ENCODE measurements at places on chromosomes 16 and 17. TPM values are rescaled to one million over a fixed set of nuclear protein-coding genes. Genes with fewer than 3 reads are reported as not detected.
A peak's percentile ranks its signal among the peaks of the same experiment; 100 is the strongest.

- no peak overlapping the region for H3K4me3 ChIP-seq
- no peaks in the 10 kb centered on the region for H3K27me3 ChIP-seq
- no peaks in the 10 kb centered on the region for H3K36me3 ChIP-seq
- peak overlapping the region; percentile 57 for H3K27ac ChIP-seq
- peaks cover 32% of the 10 kb centered on the region for H3K4me1 ChIP-seq
These were observed 81.1 kb downstream of the FTO start for GRCh38 chr16:53785044-53785443.

- DNase-seq: no peak
- no peak overlapping the region for H3K27ac ChIP-seq
- H3K36me3 ChIP-seq: peaks cover 4% of the 10 kb centered on the region
- peaks cover 12% of the 10 kb centered on the region for H3K4me1 ChIP-seq
- H3K27me3 ChIP-seq: no peaks in the 10 kb centered on the region
These were observed 40.2 kb downstream of the REXO5 start for GRCh38 chr16:20846551-20846950.

GRCh38 chr17:68853439-68853838, 101.8 kb downstream of the ABCA8 start:
- H3K4me3 ChIP-seq: no peak overlapping the region
- DNase-seq: no peak
- no peak overlapping the region for H3K27ac ChIP-seq
- no peaks in the 10 kb centered on the region for H3K27me3 ChIP-seq
- H3K36me3 ChIP-seq: no peaks in the 10 kb centered on the region

GRCh38 chr17:36117505-36118382, 14.1 kb downstream of the CCL4 start:
- H3K4me1 ChIP-seq: no peaks in the 10 kb centered on the region
- H3K27me3 ChIP-seq: no peaks in the 10 kb centered on the region
- H3K27ac ChIP-seq: no peak overlapping the region
- no peak for DNase-seq
- H3K4me3 ChIP-seq: no peak overlapping the region
- H3K36me3 ChIP-seq: no peaks in the 10 kb centered on the region

DNA sequence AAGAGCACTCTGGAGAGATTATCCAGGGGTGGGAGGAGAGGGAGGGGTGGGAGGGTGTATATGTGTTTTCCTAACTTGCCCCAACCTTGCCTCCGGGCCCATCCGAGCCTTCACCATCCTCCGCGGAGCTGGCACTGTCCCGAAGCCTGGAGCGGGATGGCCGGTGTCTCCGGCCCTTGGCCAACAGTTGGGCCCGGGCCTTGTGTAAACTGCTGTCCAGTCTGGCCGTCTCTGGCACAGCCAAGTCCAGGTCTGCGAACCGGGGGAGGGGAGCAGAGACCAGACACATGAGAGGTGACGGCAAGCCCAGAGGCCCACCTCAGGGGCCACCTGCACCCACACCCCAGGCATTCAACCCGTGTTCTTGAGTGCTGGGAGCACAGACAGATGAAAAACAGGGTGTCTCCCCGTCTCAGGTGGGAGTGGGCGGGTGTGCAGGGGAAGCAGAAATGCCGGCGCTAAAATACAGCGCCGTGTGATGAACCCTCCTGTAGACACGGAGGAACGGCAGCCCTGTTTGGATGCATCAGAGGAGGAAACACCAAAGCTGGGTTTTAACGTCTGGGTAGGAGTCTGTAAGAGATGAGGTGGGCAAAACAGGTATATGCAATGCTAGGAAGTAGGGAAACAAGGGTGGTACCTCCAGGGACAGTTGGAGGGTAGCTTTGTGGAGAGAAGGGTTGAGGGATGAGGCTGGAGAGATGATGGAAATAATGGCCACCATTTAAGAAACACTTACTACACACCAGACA, 11.7 kb downstream of the SAMD14 start:
- no peaks in the 10 kb centered on the region for H3K27me3 ChIP-seq
- H3K4me3 ChIP-seq: no peak overlapping the region
- no peaks in the 10 kb centered on the region for H3K36me3 ChIP-seq
- no peak overlapping the region for H3K27ac ChIP-seq
- DNase-seq: no peak

GRCh38 chr17:7887038-7887481, 1.5 kb upstream of the CHD3 start:
- H3K27ac ChIP-seq: peak overlapping the region; percentile 96
- H3K4me3 ChIP-seq: peak overlapping the region; percentile 63
- no peak for DNase-seq
- peaks cover 34% of the 10 kb centered on the region for H3K4me1 ChIP-seq
- no peaks in the 10 kb centered on the region for H3K27me3 ChIP-seq

GRCh38 chr16:52254746-52255145, 292.2 kb downstream of the TOX3 start:
- no peaks in the 10 kb centered on the region for H3K27me3 ChIP-seq
- no peak for DNase-seq
- no peaks in the 10 kb centered on the region for H3K4me1 ChIP-seq
- H3K27ac ChIP-seq: no peak overlapping the region

- peaks cover 13% of the 10 kb centered on the region for H3K4me1 ChIP-seq
- no peak overlapping the region for H3K4me3 ChIP-seq
- no peaks in the 10 kb centered on the region for H3K36me3 ChIP-seq
- no peak overlapping the region for H3K27ac ChIP-seq
These were observed 47.7 kb downstream of the ZFHX3 start for GRCh38 chr16:73000020-73000906.

DNA sequence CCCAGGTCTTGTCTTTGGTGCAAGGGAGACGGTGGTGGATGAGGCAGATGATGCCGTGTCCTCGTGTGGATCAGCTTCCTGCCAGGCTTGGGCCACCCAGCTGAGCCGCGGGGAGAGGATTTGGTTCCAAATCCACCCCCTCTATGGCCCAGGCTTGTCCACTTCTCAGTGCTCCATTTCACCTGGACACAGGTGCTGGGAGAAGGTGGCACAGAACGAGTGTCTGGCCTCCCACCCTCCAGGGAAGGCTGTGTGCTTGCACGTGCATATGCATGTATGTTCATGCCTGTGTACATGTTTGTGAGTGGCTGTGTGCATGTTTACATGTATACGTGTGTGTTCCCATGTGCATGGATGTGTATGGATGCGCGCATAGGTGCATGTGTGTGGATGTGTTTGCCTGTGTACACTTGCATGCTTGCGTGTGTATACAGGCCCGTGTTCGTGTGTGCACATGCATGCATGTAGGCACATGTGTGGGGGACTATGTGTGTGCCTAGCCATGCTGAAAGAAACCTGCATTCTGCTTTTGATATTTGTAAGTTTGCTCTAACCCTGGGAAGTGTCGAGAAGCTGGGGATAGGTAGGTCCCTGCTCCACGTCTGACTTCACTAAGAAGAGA, 196.3 kb downstream of the IRF8 start:
- no peaks in the 10 kb centered on the region for H3K36me3 ChIP-seq
- H3K4me1 ChIP-seq: no peaks in the 10 kb centered on the region
- DNase-seq: no peak

DNA sequence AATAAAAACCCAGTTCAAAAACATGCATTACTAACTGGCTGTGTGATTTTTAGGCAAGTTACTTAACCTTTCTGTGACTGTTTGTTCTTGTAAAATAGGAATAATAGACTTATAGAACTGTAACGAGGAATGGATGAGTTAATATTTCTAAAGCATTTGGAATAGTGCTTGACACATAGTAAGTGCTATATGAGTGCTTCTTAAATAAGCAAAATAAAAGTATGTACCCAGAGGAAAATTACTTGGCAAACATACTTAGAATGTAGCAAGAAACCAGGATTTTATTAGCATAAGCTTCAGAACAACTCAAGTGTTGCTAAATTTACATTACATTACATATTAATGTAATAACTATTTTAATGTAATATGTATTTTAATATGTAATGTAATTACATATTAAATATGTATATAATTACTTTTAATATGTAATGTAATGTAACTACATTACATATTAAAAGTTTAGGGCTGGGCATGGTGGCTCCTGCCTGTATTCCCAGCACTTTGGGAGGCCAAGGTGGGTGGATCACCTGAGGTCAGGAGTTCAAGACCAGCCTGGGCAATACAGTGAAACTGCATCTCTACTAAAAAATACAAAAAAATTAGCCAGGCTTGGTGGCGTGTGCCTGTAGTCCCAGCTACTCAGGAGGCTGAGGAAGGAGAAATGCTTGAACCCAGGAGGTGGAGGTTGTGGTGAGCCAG, 14.2 kb downstream of the NFAT5 start:
- no peak for DNase-seq
- no peak overlapping the region for H3K4me3 ChIP-seq
- no peaks in the 10 kb centered on the region for H3K27me3 ChIP-seq
- peaks cover 25% of the 10 kb centered on the region for H3K4me1 ChIP-seq
- H3K27ac ChIP-seq: no peak overlapping the region

DNA sequence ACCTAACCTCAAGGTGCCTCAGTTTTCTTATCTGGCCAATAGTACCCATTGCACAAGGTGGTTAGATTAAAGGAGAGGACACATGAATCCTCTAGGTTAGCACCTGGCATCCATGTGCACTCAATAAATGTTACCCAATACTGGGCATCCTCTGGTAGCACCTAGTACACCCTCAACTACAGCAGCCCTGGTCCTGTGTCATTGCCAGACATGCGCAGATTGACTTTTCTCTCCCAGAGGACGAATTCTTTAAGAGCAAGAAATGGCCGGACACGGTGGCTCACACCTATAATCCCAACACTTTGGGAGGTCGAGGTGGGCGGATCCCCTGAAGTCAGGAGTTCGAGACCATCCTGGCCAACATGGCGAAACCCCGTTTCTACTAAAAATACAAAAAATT, 7.3 kb downstream of the DUSP3 start:
- DNase-seq: no peak
- no peak overlapping the region for H3K27ac ChIP-seq
- no peaks in the 10 kb centered on the region for H3K36me3 ChIP-seq
- no peaks in the 10 kb centered on the region for H3K27me3 ChIP-seq
- H3K4me1 ChIP-seq: no peaks in the 10 kb centered on the region
- H3K4me3 ChIP-seq: no peak overlapping the region

DNA sequence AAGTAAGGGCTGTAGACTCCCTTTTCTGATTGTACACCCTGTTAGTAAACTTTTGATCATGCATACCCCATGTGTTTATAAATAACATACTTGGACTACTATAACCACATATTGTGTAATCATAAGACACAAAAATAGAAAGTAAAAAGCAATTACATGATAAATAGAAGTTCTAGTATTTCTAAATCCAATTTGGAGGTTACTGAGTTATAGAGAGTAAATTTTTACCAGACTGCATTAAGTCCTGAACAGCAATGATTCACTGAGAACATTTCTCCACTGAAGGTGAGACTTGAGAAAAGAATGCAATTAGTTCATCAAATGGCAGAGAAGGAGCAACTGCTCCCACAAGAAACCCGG, 7.7 kb upstream of the TBKBP1 start:
- peaks cover 19% of the 10 kb centered on the region for H3K36me3 ChIP-seq
- no peak overlapping the region for H3K27ac ChIP-seq
- peaks cover 22% of the 10 kb centered on the region for H3K4me1 ChIP-seq
- no peaks in the 10 kb centered on the region for H3K27me3 ChIP-seq
- H3K4me3 ChIP-seq: no peak overlapping the region

DNA sequence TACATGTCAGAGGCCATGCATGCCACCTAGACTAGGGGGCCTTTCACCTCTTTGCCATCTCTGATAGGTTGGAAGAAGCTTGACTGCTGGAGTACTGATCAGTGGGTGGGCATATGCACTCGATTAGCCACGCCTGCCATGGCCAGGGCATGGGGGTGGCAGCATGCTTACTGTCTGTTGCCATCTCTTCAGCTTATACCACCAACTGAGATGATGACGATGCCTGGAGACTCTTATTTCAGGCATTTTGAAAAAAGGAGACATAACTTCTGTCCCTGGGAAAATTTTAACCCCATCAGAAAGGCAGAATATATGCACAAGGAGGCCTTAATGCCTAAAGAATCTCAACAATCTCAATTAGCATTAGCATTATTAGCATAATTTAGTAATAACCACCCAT, 60.8 kb downstream of the MSI2 start:
- DNase-seq: no peak
- no peaks in the 10 kb centered on the region for H3K4me1 ChIP-seq
- no peak overlapping the region for H3K27ac ChIP-seq
- no peaks in the 10 kb centered on the region for H3K36me3 ChIP-seq
- H3K27me3 ChIP-seq: no peaks in the 10 kb centered on the region

- H3K27me3 ChIP-seq: no peaks in the 10 kb centered on the region
- no peaks in the 10 kb centered on the region for H3K36me3 ChIP-seq
- no peak overlapping the region for H3K4me3 ChIP-seq
- DNase-seq: no peak
- H3K27ac ChIP-seq: no peak overlapping the region
These were observed 225.6 kb downstream of the MSI2 start for GRCh38 chr17:57481910-57482391.

DNA sequence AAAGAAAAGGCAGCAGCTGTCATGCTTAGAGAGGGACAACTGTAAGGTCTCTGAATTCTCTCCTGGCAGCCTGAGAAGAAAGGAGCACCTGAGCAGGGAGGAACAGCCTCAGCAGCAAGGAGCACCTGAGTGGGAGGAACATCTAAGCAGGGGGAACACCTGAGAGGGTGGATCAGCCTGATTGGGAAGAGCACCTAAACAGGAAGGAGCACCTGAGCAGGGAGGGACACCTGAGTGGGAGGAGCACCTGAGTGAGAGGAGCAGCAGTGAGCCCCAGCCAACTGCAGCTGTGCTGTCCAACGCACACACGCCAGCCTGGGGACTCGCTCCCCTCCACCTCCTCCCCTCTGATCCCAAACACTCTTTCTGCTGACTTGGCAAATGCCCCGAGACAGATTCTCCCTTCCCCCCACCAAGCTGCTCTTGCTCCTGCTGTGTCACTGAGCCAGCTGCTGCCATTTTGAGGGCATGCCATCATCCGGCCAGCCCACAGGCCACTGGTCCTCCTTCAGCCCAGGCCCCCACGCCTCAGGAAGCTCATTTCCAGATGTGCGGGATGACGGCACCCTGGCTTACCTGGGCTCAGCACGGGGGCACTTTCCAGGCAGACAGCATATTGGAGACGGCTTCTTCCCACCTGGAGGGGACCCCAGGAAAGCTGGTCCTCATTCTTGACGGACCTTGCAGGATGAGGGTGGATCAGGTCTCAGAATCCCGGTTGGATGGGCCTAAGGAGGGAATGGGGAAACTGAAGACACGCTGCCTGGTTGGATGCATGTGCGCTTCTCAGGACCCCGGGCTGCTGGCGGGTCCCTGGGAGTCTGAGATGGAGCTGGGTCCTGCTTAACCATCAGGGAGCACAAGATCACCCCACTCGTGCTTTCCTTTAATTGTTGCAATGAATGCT, 57.7 kb upstream of the RBFOX3 start:
- H3K4me1 ChIP-seq: no peaks in the 10 kb centered on the region
- no peak overlapping the region for H3K4me3 ChIP-seq
- H3K36me3 ChIP-seq: no peaks in the 10 kb centered on the region

DNA sequence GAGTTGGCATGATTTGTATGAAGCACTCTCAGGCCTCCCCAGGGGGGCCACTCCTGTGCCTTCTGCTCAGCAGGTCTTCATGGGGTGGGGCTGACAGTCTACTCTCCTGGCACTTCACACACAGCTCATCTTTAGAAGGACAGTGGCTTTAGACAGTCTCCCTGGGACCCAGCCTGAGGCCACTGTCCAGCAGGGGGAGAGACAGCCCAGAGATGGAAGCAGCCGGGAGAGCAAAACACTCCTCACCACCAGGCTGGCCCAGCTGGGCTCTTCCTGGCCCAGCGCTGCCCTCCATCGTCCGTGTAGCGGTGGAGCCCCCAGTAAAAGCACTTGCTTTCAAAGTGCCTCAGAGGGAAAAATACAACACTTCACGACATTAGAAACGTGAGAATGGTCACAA, 62.0 kb upstream of the CRHR1 start:
- DNase-seq: no peak
- no peaks in the 10 kb centered on the region for H3K36me3 ChIP-seq
- no peaks in the 10 kb centered on the region for H3K27me3 ChIP-seq
- no peak overlapping the region for H3K4me3 ChIP-seq
- peaks cover 3% of the 10 kb centered on the region for H3K4me1 ChIP-seq

The KCNG4 gene
- total RNA-seq: not detected

The RCVRN gene
- total RNA-seq: not detected

The GALR2 gene
- total RNA-seq: 0.41 TPM

The CAVIN1 gene
- 315 TPM for total RNA-seq

The ENPP7 gene
- total RNA-seq: not detected

The TBC1D3G gene
- total RNA-seq: 0.15 TPM
